ENCODE measurements at places on chromosomes 11 and 22.

GRCh38 chr11:76616676-76617552, 53.6 kb downstream of the LRRC32 start:
- DNase-seq = no peak

GRCh38 chr22:21101877-21102638, 56.3 kb downstream of the LRRC74B start:
- no peak for DNase-seq

DNA sequence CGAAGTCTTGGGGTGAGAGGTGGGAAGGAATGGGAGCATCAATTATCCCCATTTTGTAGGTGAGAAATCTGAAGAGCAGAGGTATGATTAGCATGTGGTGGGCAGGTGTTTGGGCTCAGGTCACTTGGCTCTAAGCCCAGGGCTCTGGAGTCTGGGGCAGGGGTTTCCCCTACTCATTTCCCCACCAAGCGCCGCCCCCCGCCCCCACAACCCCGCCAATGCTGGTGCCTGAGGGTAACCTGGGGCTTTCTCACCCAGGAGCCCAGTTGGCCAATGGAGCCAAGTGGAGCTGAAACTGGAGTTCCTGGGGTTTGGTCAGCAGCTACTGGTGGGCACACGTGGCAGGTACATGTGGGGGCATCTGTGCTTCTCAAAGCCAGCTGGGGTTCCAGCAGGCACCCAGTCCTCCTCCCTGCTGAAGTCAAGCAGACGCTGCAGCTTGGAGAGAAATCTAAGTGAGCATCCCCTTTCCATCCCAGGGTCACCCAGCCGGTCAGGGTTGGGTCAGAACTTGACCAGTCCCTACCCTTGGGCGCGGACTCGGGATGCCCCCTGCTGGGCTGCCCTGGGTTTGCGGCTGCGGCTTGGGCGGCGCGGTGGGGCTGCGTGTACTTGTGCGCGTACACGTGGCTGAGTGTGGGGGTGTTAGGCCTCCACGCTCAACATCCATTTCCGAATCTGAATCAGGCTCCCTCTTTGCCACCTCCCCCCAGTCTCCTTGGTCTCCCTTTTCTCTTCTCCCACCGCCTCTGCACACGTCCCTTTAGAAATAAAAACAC, 1.7 kb upstream of the CHRM1 start:
- DNase-seq = peak; percentile 75

GRCh38 chr22:39994041-39994565, 651 bp upstream of the FAM83F start:
- DNase-seq = no peak

GRCh38 chr11:30089921-30090320, 73.1 kb upstream of the KCNA4 start:
- no peak for DNase-seq

- no peak for DNase-seq
These were observed 39.2 kb upstream of the IGLL5 start for GRCh38 chr22:22848364-22848866.

DNA sequence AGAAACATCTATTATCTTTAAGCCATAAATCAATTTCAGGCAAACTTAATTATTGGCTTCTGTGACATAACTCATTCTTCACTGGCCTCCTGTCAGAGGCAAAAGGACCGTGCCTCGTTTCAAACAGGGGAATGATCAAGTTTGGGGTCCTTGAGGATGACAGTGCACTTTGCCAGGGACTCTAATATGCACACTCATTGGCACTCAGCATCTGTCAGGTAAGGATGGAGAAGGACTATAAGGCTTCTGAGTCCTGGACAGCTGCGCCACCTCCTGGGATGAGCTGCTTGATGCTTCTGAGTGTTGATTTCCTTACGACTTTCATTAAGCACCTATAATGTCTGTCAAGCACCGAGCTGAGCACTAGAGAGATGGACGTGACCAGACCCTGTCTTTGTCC, 20.2 kb downstream of the BPIFC start:
- no peak for DNase-seq

- no peak for DNase-seq
These were observed 7.4 kb upstream of the DGKZ start for GRCh38 chr11:46339816-46340215.

GRCh38 chr11:59669611-59670009, 773 bp upstream of the PATL1 start:
- DNase-seq = peak; percentile 45

GRCh38 chr11:456533-456932, 6.5 kb downstream of the PTDSS2 start:
- DNase-seq = no peak

DNA sequence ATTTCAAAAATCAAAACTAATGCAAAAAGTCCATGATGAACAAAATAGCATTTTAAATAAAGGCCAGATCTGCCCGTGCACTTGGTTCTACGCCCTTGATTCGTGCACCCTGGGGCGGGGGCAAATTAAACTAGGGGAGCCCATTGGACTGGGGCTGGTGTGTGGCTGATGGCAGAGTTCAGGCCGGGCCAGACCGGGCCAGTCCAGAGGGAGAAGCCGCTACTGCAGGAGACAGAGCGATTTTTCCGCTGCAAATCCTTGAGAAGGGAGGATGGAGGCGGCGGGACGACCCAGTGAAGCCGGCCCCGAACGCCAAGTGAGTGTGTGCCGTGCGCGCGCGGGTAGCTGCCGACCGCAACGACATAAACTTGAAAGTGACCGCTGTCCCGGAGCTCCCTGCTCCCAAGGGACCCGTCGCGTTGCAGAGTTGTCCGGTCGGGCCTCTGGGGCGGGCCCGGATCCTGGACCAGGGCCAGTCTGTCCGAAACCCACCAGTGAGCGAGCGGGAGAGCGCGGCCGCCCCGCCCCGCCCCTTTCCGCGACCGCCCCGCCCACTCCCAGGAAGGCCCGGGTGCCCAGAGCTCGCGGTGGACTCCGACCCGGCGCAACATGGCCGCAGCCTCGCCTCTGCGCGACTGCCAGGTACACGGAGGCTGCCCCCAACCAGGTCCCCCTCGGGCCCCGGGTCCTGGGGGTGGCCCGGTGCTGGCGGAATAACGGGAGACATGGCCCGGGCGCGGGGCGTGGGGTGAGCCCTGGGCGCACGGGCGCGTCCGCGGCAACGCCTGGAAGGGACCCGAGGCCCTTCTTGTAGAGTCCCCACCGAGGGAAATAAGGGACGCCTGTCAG, at the start of gene TTC38:
Gene TTC38 (plus strand): TSS at position 578 of the 849 bp plus-strand sequence. CDS start 32 bp downstream, at position 610.
- DNase-seq = peak; percentile 83

DNA sequence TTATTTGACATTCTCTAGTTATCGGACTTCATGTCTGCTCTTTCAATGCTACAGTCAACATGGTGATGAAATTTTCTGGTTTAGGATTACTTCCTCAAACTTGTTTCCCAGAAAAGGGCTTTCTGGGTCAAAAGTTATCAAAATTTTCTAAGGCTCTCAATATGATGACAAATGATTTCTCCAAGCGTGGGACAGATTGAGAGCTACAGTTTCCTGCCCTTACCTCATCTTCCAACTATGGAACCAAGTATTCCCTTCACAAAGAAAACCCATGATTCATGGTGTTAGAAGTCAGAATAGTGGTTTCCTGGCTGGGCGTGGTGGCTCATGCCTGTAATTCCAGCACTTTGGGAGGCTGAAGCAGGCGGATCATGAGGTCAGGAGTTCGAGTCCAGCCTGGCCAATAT, 17.8 kb downstream of the MYO18B start:
- no peak for DNase-seq

DNA sequence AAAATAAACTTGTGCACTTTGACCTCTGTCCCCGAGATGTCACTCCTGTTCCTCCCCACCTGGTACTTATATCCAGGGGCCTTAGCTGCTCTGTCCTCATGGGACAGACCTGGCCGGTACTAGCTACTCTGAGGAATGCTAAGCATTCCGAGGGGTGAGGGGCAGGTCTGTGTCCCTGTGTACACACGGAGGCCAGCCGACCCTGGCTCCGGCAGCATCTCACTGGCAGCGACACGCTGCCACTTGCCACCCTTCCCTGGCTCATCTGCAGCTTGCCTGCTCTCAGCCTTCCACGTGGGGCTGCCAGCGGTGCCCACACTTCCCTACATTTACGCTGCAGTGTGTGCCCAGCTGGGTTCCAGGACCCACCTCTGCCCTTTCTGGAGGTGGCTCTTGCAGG, 21.6 kb upstream of the TEF start:
- no peak for DNase-seq

GRCh38 chr11:59141673-59142460, 789 bp upstream of the FAM111A start:
- DNase-seq = no peak

- DNase-seq = no peak
These were observed at the start of gene GRK2 for GRCh38 chr11:67266449-67267187. TSS of gene GRK2 (plus strand) at chr11:67266473. CDS start at chr11:67266700, 227 bp downstream.

- peak; percentile 43 for DNase-seq
These were observed 87.1 kb upstream of the LINC01488 start for GRCh38 chr11:69394234-69394868.

GRCh38 chr11:121037016-121037415, 13.1 kb downstream of the TBCEL start:
- no peak for DNase-seq

GRCh38 chr11:92848578-92848977, 120.9 kb upstream of the MTNR1B start:
- DNase-seq = no peak

GRCh38 chr11:41121600-41121999, 337.9 kb downstream of the LRRC4C start:
- DNase-seq = no peak

GRCh38 chr11:84012171-84012826, 726.1 kb upstream of the CCDC90B start:
- DNase-seq = no peak

GRCh38 chr11:132874638-132875037, 657.7 kb downstream of the OPCML start:
- DNase-seq = no peak

- no peak for DNase-seq
These were observed 539.1 kb downstream of the FAM181B start for GRCh38 chr11:82194521-82194920.

DNA sequence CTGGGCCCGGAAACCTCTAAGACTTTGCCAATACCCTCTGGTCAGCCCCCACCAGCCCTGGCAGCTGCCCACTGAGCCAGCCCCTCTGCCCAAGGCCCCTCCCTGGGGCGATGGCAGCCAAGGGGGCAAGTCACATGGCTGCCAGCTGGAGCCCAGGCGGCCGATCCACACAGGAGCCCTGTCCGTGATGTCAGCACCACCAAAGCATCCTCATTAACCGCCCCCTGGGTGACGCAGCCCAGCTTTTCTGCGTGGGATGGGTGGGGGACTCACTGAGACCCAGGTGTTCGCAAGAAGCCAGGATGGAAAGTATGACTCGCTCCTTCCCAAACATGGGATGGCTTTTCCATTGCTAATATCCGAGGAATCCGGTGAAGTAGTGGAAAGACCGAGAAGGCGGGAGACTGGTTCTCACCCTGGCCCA, 46.6 kb upstream of the WNT7B start:
- peak; percentile 20 for DNase-seq

- no peak for DNase-seq
These were observed 1.5 kb upstream of the CD151 start for GRCh38 chr11:831118-831864.

GRCh38 chr11:44614281-44614775, 48.9 kb downstream of the CD82 start:
- no peak for DNase-seq

DNA sequence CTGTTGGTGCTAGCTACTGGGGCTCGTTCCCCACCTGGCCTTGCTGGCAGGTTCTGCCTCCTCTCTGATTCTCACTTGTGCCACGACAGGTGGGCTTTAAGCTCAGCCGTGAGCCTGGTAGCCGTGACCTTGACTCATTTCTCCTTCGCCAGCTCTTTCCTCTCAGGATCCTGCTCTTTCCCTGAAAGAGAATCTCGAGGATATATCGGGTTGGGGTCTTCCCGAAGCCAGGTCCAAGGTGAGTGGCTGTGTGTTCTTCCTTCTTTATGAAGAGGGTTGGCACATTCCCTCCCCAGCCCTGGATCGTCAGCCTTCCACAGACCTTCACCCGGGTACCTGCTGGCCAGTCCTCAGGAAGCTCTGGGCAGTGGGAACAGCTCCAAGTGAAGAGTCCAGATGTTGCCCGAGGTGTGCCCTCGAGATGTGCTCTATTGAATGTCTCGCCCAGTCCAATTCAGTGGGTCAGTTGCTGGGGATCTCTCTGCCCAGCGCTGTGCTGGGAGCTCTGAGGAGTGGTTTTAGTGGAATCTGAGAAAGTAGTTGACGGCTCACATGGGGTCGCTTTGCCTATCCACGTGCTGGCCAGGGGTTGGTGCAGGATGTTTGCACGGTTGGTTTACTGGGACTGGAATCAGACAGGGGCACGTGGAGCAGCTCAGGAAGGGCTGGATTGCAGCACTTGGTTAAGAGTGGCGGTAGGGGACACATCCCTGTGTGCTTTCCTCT, 1.4 kb downstream of the ZNF74 start:
- no peak for DNase-seq

GRCh38 chr22:29230972-29231875, 25.5 kb downstream of the EMID1 start:
- DNase-seq = no peak

DNA sequence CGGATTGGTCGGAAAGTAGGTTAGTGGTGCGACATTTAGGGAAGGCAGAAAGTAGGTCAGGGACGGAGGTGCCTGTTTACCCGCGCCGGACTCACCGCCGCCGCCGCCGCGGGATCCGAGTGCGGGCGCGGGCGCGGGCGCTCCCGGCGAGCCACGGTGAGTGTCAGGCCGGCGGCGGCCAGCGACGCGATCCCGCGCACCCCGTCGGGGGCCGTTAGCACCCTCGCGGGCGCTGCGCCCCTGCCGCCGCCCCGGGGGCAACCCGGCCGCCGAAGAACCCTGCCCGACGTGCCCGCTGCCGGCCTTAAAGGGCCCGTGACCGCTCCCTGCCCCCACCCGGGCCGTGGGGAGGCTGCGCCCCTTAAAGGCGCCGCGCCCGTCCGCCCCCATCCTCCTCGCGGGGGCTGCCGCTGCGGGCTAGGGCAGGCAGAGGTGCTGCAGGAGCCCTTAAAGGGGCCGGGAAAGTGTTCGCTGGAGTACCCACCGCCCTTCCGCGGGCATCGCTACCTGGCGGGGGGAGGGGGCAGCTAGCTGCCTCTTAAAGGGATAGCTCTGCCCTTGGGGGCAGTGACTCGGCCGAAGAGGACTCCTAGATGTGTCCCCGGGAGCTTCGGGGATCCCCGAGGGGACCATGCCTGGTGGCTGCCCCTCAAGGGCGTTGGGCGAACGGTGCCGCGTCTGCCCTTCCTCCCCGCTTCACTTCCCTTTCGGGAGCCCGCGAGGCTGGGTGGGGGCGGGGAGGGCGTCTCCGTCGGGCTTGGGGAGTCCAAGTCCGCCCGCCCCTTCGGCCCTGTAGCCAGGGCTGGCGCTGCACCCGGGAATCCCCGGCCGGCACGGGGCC, at the start of gene BMAL1:
Gene BMAL1 (plus strand): TSS at position 23 of the 841 bp plus-strand sequence. CDS start 76,519 bp downstream, outside the sequence.
- no peak for DNase-seq

DNA sequence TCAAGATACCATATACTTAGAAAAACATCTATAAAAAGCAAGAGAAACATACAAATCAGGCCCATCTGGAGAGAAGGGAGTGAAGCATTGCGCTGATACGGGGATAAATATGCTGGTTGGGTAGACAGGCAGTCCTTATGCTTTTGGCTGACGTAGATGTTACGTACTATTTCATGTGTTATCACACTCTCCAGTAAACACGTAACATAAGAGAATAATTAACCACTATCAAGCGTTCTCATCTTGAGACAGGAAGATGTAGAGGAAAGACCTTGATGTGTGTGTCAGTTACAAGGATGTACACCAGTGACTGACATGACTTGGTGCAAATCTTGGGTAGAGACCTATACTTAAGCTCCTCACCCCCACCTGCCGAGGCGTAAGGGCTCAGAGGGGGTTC, 86.7 kb upstream of the PRODH start:
- DNase-seq = no peak
